Epithelial cell of prostate (primary cell): ENCODE measurements at places on chromosomes 13 and 19.

GRCh38 chr13:105426441-105426840 lies 1109.0 kb downstream of the EFNB2 start:
- DNase-seq, result no peak

GRCh38 chr13:97111756-97112155 lies 110.4 kb upstream of the MBNL2 start:
- no peak for DNase-seq

GRCh38 chr19:33254245-33254824 lies 28.7 kb upstream of the SLC7A10 start:
- no peak for DNase-seq

DNA sequence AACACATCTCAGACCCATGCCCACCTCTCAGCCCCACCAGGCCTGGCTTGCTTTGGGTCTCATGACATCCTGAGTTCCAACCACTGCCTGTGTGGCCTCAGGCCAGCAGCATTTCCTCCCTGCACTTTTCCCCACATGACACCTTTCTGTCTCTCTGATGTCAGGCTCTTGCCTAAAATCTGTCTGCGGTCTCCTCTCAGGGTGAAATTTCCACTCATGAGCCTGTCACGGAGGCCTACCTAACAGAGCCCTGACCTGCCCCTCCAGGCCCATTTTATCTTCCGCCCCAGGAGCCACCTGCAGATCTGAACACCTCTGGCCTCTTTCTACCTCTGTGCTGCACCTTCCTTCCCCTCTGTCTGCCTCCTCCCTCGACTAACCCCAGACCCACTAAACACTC lies 93.5 kb downstream of the ZDHHC20 start:
- DNase-seq, result no peak

- DNase-seq, result no peak
Observed at GRCh38 chr19:19319732-19320360, 463 bp downstream of the SUGP1 start.

GRCh38 chr13:43279696-43280095 lies 256.3 kb downstream of the DNAJC15 start:
- DNase-seq, result no peak

DNA sequence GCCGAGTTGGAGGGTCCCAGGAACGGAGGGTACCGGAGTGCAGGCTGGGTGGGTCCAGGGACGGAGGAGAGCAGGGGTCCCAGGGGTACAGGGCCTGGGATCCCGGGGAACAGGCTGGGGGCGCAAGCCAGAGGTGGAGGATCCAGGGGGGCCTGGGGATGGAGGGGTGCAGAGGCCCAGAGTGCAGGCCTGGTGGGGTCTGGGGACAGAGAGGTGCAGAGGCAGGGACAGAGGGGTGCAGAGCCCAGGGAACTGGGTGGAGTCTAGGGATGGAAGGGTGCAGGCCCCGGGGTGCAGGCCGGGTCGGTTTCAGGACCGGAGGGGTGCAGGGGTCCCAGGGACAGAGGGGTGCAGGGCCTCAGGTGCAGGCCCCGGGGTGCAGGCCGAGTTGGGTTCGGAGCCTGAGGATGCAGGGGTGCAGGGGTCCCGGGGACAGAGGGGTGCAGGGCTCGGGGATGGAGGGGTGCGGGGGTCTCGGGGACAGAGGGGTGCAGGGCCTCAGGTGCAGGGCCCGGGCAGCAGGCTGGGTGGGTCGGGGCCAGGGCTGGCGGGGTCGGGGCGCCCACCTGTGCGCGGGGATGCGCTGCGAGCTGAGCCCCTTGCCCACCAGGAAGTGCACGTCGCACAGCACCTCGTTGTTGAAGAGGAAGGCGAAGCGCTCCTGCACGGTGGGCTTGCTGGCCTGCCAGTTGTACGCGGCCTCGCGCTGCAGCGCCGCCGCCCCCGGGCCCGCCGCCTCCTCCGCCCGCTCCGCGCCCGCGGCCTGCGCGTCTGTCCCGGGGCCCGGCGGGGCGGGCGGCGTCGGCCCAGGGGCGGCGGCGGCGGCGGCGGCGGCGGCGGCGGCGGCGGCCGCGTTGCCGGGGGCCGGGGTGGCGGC lies 545 bp downstream of the BTBD2 start:
- no peak for DNase-seq

GRCh38 chr13:38103851-38104250 lies 234.3 kb upstream of the TRPC4 start:
- DNase-seq, result no peak

GRCh38 chr19:8265872-8266271 lies 42.3 kb downstream of the CD320 start:
- DNase-seq, result no peak

GRCh38 chr19:34793565-34793964 lies 20.6 kb upstream of the ZNF599 start:
- DNase-seq, result no peak

- DNase-seq, result no peak
Observed at GRCh38 chr19:39251846-39252245, 3.2 kb upstream of the IFNL4 start.

- no peak for DNase-seq
Observed at GRCh38 chr13:109868578-109869311, 82.4 kb upstream of the IRS2 start.

DNA sequence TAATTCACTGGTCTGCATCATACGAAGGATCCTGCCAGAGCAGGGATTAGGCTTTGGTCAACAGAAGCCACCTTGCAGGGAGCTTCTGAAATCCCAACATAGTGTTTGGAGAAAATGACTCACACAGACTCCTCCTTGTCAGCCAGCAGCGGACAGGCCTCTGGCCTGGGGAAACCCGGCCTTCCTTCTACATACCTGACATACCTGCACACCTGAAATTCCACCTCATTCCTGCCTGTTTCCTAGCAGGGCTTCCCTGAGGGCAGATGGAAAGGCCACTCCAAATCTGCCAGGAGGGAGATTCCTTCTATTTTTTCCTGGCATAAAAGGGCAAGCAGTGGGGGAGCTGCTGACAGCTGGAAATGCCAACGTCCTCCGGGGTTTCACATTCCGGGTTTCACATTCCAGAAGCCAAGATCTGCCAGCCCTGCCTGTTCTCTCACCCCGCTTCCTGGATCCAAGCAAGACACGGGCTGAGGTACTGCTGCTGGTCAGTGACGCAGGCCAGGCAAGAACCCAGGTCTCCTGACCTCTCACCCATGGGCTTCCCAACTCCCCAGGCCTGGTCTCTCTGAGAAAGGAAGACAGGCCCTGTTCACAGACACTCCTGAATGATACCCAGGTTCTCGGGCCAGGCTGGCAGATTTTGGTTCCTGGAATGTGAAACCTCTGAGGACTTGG lies 18.2 kb upstream of the IGFL1 start:
- DNase-seq, result no peak

- DNase-seq, result no peak
Observed at GRCh38 chr13:39485314-39485700, 117.7 kb downstream of the LHFPL6 start.

- DNase-seq, result no peak
Observed at GRCh38 chr13:113655346-113656002, 2.5 kb downstream of the ATP4B start.

GRCh38 chr13:88704600-88705275 lies 1033.6 kb downstream of the SLITRK5 start:
- no peak for DNase-seq

DNA sequence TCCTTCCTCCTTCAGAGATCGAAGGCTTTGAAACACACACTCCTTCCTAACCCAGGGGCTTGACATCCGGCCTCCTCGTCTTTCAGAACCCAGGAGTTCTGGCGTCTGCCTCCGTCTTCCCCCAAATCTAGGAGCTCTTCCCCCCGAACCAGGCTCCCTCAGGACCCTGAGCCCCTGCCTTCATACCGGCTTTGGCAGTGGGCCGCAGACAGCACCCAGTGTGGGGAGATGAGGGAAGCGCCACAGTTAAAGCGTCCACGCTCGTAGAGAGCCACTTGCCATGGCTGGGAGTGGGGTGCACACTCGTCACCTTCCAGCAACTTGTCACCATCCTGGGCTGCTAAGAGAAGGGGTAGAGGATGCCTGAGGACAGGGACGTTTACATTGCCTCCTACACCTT lies 3.9 kb upstream of the KLK1 start:
- no peak for DNase-seq

DNA sequence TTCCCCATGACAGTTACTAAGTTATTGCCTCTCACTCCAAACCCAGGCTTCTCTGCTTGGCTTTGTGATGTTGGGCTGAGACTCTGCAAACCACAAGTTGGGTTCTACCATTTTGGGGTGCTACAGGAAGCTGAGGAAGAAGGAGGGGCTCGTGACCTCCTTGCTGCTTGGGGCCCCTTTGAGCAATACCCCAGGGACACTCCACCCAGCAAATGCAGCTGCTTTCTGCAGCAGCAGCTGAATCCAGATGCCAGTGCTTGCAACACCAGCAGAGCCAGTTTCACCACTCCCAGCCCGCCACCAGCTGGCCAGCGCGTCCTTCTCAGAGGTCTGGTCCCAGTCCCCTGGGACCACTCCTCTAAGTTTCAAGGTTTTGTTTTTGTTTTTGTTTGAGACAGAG lies 22.0 kb upstream of the UBAC2 start:
- DNase-seq, result no peak
